ENCODE measurements at places on chromosomes 1 and 21. TPM values are rescaled to one million over a fixed set of nuclear protein-coding genes. Genes with fewer than 3 reads are reported as not detected.
A peak's percentile ranks its signal among the peaks of the same experiment; 100 is the strongest.

DNA sequence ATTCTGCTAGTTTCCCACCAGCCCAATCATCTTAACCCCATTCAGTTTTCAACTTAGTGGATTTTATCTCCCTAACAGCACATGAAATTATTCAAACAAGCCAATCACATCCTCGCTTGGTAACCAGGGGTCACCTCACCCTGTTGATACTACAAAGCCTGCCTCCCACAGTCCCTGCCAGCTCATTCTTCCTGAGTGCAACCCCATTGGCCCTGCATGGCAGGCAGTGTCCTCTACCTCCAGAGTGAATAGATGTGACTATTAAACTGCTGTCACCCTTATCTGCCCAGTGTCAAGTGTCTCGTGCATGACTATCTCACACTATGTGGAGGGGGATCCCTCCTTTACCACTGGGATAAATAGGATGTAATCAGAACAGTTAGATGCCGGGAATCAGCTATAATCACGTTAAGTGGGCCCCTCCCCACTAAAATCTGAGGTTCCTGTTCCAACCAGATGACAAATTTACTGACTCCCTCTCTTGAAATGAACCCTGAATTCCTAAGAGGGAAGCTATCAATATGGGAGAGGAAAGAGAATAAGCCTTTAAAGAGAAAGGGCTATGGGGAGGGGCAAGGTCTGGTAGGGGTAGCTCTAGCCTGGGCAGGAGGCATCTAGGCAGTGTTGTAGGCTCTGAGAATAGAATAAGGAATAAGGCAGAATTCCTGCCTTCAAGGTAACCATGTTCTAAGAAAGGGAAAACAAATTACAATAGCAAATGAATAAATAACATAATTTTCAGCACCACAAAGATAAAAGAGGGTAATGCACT, 155.9 kb downstream of the SLC30A10 start:
- DNase-seq: no peak

DNA sequence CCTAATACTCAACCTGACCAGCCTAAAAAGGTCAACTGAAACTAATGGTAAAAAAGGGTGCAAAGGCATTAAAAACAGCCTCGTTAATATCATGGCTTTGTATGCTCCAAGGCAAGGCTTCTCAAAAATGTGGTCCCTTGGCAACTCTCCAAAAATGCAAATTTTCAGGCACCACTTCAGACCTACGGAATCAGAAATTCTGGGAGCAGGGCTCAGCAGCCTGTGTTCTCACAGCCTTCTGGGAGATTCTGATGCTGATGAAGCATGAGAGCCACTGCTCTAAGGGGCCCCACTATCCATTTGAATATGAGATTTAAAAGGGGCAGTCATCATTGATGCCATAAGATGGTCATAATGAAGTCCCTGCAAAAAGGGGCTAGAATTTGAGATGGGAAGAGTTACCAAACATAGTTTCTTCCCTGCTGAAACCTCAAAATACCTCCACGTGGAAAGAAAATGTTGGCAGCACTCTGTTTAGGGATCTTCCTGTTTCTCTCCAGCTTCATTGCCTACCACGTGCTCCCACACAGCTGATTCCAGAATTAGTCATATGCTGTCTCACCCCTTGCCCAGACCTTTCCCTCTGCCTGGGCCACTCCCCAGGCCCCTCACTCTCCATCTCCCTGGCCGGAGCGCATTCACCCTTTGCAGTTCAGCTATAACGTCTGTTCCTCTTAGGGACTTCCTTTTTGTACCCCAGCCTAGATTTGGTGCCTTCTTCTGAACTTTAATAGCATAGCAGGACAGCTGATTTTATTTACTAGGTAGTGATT, 46.7 kb downstream of the PHC2 start:
- DNase-seq: no peak

GRCh38 chr1:44646261-44647110, 27.8 kb downstream of the TMEM53 start:
- no peak for DNase-seq

DNA sequence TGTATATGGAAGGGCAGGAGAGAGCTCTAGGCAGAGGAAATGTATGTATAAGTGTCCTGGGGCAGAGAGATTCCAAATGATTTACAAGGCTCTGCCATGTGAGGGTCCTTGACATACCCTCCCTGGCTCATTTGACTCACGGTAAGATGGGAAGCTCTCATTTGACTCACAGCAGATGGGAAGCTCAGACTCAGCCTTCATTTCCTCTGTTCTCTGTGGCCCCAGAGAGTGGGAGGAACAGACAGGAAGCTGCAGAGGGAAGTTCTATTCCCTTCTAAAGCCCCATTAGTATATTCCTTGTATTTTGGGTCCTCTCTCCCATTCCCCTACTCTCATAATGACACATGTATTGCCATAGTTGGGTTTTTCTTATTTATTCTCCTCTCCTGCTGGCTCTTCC, 44.9 kb downstream of the FOXD2 start:
- DNase-seq: no peak

GRCh38 chr1:54652168-54652567, 10.6 kb downstream of the MROH7 start:
- DNase-seq: no peak

DNA sequence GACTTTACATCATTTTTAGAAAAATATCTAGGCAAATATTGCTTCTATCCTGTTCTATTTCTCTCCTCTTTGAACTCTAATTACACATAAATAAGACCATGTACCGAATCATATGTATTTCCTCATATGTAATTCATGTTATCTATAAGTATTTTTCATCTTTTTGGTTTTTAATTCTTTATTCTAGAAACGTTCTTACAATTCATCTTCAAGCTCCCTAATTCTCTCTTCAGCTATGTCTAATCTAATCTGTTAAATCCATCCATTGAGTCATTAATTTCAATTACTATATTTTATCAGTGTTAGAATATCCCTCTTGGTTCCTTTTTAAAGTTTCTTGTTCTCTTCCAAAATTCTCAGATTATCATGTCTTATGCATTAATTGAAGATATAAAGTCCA, 61.8 kb downstream of the DUSP10 start:
- DNase-seq: no peak

GRCh38 chr1:6234502-6235295, 1.1 kb downstream of the ICMT start:
- no peak for DNase-seq

GRCh38 chr1:61441723-61442262, 283.1 kb downstream of the TM2D1 start:
- peak; percentile 33 for DNase-seq

GRCh38 chr21:35507181-35507759, 458.2 kb upstream of the RUNX1 start:
- DNase-seq: no peak

Gene KCNH1
- total RNA-seq: 7.8 TPM

Gene GJA8
- total RNA-seq: not detected

Gene SKI
- total RNA-seq: 143 TPM

Gene SHISA4
- total RNA-seq: 2.9 TPM

Gene MCOLN3
- not detected for total RNA-seq

Gene PRR9
- total RNA-seq: not detected

Gene CCDC27
- not detected for total RNA-seq

Measured in glutamatergic neuron (in vitro differentiated cells).